Fibroblast of lung (primary cell): ENCODE measurements at places on chromosomes 16 and 17. TPM values are rescaled to one million over a fixed set of nuclear protein-coding genes. Genes with fewer than 3 reads are reported as not detected.

TBC1D3G gene
- not detected in 2 replicates for total RNA-seq

GRCh38 chr17:78355045-78355641 lies 4.7 kb downstream of the SOCS3 start:
- no peak for DNase-seq

- DNase-seq: peak; percentile 43
These were observed 7.1 kb downstream of the MINK1 start for GRCh38 chr17:4839965-4840892.

DNA sequence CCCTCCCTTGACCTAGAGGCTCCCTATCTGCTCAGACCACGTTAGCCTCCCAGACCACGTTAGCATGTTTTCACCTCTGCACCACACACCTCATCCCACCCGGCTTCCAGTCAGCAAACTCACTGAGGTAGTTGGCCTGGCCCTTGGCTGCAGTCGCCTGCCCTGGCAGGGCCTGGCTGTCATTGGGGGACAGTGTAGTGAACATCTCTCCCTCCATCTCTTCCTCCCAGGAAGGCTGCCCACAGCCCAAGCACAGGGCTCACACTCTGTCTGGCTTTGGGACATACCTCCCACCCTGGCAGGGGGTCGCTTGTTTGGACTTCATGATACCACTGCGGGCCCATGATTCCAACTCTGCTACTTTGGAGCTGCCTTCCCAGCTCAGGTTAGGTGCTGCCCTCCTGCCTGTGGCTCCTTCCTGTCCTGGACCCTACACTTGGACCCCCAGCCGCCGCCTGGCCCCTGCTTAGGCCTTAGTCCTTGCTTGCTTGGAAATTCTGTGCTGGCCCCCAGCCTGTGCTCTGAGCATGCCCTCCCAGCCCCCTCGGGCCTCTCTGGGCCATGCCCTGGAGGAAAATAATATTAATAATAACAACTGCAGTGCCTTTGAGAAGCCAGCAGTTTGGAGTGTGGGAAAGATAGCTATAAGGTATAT lies 167.7 kb downstream of the COPRS start:
- DNase-seq: no peak
